BJ (cell line): ENCODE measurements at places on chromosomes 12 and 14. TPM values are rescaled to one million over a fixed set of nuclear protein-coding genes. Genes with fewer than 3 reads are reported as not detected.

THAP2 gene
- 1.1 and 2.5 TPM in 2 replicates for polyA plus RNA-seq

SSPN gene
- polyA plus RNA-seq: 29.8 and 37.6 TPM in 2 replicates

KRT83 gene
- polyA plus RNA-seq: 0.07 and 0.10 TPM in 2 replicates

CIPC gene
- 14.2 and 15.5 TPM in 2 replicates for polyA plus RNA-seq

- no peak for DNase-seq
Observed at GRCh38 chr14:33711194-33711593, 239.7 kb downstream of the EGLN3 start.

DNA sequence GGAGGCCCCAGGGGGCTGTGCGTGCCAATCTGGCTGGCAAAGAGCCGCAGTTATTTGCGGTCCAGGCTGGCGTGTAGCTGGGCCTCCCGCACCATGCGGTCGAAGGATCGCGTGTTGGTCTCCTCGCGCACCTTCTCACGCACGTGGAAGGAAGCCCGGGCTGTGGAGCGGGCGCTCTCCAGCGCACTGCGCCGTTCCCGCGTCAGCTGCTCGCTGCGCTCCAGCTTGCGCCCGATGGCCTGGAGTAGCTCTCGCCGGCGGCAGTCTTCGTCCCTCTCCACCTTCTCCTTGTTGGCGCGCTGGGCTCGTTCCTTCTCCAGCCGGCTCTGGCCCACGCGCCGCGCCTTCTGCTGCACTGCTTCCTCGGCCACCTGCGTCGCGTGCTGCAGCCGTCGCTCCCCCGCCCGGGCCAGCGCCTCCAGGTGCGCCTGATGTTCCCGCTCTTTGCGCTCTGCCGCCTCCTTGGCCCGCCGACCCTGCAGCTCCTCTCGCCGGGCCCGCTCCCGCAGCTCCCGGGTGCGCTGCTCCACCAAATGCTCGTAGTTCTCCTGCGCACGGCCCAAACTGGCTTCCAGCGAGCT is 3.1 kb downstream of the CCDC177 start:
- DNase-seq: no peak

DNA sequence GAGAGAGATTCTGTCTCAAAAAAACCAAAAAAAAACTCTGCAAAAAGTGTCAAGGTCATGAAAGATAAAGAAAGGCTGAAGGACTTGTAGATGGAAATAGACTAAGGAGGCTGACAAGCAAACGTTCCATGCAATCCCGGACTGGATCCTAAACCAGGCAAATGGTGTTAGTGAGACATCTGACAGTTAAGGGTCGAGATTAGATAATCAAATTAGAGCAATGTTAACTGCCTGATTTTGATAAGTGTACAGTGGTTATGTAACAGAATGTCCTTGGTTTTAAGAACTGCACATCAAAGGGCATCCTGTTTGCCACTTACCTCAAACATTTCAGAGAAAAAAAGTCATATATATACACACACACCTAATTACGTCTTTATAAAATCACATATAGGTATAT is 3.5 kb upstream of the RAN start:
- DNase-seq: no peak

DNA sequence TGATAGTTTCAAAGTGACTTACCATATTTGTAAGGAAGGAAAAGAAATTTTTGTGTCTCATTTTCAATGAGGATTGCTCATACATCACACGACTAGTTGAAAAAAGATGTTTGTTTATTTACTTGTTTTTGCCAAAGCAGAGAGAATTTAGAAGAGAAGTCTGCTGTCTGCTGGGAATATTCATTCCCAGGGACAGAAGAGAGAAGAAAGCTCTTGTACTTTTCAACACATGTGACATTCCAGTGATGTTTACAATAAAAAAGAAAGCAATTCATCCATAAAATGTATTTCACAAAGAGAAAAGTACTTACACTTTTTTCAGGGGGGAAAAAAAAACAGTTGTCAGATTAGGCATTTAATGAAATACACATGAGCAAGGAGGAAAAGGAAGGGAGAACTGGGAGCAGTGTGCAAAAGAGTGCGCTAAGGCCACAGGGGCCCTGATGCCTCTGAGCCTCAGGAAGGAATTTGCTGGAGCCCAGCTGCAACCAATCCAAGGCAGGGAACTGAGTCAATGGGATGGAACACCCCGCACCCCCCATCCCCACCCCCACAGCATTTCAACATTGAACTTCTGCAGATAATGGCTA is 115.0 kb downstream of the RPAP3 start:
- DNase-seq: no peak

- no peak for DNase-seq
Observed at GRCh38 chr12:125004621-125005020, 11.2 kb downstream of the BRI3BP start.
